ENCODE measurements at places on chromosomes 3 and 15.
A peak's percentile ranks its signal among the peaks of the same experiment; 100 is the strongest.

DNA sequence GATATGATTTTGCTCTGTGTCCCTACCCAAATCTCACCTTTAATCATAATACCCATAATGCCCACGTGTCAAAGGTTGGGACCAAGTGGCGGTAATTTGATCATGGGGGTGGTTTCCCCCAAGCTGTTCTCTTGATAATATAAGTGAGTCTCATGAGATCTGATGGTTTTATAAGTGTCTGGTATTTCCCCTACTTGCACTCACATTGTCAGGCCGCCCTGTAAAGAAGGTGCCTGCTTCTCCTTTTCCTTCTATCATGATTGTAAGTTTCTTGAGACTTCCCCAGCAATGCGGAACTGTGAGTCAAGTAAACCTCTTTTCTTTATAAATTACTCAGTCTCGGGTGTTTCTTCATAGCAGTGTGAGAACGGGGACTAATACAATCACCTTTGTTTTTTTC lies 279.8 kb downstream of the ARPP21 start:
- H3K36me3 ChIP-seq: no peaks in the 10 kb centered on the region
- H3K4me1 ChIP-seq: no peaks in the 10 kb centered on the region
- H3K27me3 ChIP-seq: no peaks in the 10 kb centered on the region
- no peak overlapping the region for H3K27ac ChIP-seq
- H3K4me3 ChIP-seq: no peak overlapping the region

DNA sequence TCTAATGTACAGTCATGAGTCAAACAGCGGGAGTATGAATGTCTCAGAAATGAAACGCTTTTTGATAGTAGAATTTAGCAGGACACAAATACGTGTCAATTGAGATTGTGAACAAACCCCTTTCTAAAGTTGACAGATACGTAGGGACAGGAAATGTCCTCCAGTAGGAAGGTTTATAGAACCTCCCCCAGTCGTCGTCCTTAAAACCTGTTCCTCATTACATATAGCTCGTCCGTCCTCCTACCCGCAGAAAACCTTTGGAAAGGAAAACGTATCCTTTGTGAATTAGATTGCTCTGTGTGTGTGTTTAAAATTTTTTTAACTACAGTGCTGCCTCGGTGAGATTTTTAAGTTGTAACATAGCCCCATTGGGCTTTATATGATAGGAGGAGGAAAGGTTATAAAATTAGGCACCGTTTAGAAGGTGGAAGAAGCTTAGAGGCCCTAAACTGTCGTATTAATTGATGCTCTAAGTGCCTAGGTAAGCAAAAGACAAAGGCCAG lies 4.1 kb downstream of the UBE2E1 start:
- no peak overlapping the region for H3K27ac ChIP-seq
- peaks cover 2% of the 10 kb centered on the region for H3K4me1 ChIP-seq
- no peak for DNase-seq
- no peaks in the 10 kb centered on the region for H3K36me3 ChIP-seq
- H3K4me3 ChIP-seq: peak overlapping the region; percentile 67

DNA sequence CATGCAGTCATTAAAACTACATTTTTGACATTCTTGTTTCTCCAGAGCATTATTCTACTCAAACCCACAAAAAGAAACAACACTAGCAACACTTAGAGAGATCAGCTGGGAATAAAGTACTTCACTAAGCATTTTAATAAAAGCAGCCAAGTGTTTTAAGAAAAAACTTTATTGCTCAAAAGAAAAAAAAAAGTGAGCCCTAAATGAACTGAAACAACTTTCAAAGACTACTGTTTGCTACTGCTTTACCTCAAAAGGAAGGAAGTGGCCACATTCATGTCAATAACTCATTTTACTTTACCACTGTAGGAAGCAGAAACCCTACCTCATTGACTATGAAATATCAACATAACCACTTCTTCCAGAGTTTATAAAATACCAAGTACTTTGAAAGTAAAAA lies 91.3 kb downstream of the UACA start:
- no peak for DNase-seq
- H3K4me1 ChIP-seq: no peaks in the 10 kb centered on the region
- H3K27ac ChIP-seq: no peak overlapping the region
- H3K36me3 ChIP-seq: no peaks in the 10 kb centered on the region
- H3K4me3 ChIP-seq: no peak overlapping the region

- H3K4me3 ChIP-seq: no peak overlapping the region
- no peaks in the 10 kb centered on the region for H3K4me1 ChIP-seq
- no peaks in the 10 kb centered on the region for H3K36me3 ChIP-seq
- H3K27me3 ChIP-seq: no peaks in the 10 kb centered on the region
- H3K27ac ChIP-seq: no peak overlapping the region
Measured at GRCh38 chr3:159654183-159655134, 334.2 kb upstream of the IL12A start.

GRCh38 chr3:16944356-16944755 lies 59.6 kb downstream of the PLCL2 start:
- H3K4me3 ChIP-seq: no peak overlapping the region
- H3K27me3 ChIP-seq: no peaks in the 10 kb centered on the region
- H3K36me3 ChIP-seq: no peaks in the 10 kb centered on the region
- no peak overlapping the region for H3K27ac ChIP-seq

- H3K27ac ChIP-seq: no peak overlapping the region
- H3K27me3 ChIP-seq: no peaks in the 10 kb centered on the region
- no peaks in the 10 kb centered on the region for H3K36me3 ChIP-seq
Measured at GRCh38 chr3:124985349-124985748, 50.8 kb upstream of the MUC13 start.

DNA sequence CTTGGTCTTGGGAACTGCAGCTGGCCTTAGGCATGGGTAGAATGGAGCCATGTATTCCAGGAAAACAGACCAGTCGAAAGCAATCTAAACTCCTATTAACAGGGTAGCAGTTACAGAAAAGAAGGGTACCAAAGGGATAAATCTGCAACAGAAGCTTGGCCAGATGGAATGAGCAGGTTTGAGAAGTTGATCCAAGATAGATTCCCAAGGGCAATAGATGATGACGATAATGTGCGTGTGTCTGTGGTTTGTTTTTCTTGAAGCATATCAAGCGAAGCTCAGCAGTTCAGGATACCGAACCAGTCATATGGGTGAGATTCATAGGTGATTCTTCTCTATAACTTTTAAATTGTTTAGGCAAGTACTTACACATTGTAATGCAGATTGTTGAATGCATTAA lies 203.8 kb upstream of the SEMA6D start:
- no peaks in the 10 kb centered on the region for H3K27me3 ChIP-seq
- no peak overlapping the region for H3K27ac ChIP-seq
- H3K4me1 ChIP-seq: no peaks in the 10 kb centered on the region
- DNase-seq: no peak
- H3K4me3 ChIP-seq: no peak overlapping the region

- no peaks in the 10 kb centered on the region for H3K36me3 ChIP-seq
- H3K27ac ChIP-seq: no peak overlapping the region
- DNase-seq: no peak
- no peaks in the 10 kb centered on the region for H3K27me3 ChIP-seq
Measured at GRCh38 chr3:107931326-107931725, 159.5 kb downstream of the CD47 start.

- H3K27me3 ChIP-seq: no peaks in the 10 kb centered on the region
- H3K27ac ChIP-seq: no peak overlapping the region
- no peak overlapping the region for H3K4me3 ChIP-seq
- no peak for DNase-seq
- peaks cover 9% of the 10 kb centered on the region for H3K4me1 ChIP-seq
- H3K36me3 ChIP-seq: no peaks in the 10 kb centered on the region
Measured at GRCh38 chr3:142858043-142858442, 30.8 kb downstream of the PCOLCE2 start.

GRCh38 chr15:90318591-90318990 lies 33.5 kb upstream of the ZNF774 start:
- no peak for DNase-seq
- no peak overlapping the region for H3K4me3 ChIP-seq
- H3K27me3 ChIP-seq: no peaks in the 10 kb centered on the region
- no peaks in the 10 kb centered on the region for H3K4me1 ChIP-seq
- H3K36me3 ChIP-seq: no peaks in the 10 kb centered on the region

DNA sequence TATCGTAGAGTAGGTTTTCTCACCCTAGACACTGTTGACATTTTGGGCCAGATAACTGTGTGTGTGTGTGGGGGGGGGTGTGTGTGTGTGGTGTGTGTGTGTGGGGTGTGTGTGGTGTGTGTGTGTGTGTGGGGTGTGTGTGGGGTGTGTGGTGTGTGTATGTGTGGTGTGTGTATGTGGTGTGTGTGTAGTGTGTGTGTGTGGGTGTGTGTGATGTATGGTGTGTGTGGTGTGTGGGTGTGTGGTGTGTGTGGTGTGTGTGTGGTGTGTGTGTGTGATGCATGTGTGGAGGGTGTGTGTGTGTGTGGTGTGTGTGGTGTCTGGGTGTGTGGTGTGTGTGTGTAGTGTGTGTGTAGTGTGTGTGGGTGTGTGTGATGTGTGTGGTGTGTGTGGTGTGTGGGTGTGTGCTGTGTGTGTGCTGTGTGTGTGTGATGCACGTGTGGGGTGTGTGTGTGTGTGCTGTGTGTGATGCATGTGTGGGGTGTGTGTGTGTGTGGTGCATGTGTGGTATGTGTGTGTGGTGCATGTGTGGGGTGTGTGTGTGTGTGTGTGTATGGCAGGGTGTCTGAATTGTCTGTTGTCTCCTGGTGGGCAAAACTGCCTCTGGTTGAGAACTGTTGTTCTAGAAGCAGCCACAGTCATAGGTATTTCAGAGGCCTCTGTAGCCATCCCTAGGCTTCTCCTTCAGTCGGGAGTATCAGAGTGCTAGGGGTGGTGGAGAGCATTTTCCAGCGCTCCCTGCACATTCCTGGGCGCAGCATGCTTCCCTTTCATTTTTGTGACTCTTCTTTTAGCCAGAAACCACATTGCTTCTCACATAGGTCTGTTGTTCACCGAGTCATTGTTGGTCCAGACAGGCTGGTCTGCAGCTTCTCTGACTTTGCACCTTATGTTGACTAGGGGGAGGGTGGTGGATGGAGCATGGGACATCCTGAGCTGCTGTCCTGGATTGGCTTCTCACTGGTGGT lies 84.4 kb downstream of the THSD4 start:
- H3K27ac ChIP-seq: no peak overlapping the region
- peaks cover 11% of the 10 kb centered on the region for H3K4me1 ChIP-seq
- DNase-seq: no peak
- H3K4me3 ChIP-seq: no peak overlapping the region
- 0 out of 2 replicates have a peak, but pooled peaks cover 2% of the 10 kb centered on the region for H3K36me3 ChIP-seq

DNA sequence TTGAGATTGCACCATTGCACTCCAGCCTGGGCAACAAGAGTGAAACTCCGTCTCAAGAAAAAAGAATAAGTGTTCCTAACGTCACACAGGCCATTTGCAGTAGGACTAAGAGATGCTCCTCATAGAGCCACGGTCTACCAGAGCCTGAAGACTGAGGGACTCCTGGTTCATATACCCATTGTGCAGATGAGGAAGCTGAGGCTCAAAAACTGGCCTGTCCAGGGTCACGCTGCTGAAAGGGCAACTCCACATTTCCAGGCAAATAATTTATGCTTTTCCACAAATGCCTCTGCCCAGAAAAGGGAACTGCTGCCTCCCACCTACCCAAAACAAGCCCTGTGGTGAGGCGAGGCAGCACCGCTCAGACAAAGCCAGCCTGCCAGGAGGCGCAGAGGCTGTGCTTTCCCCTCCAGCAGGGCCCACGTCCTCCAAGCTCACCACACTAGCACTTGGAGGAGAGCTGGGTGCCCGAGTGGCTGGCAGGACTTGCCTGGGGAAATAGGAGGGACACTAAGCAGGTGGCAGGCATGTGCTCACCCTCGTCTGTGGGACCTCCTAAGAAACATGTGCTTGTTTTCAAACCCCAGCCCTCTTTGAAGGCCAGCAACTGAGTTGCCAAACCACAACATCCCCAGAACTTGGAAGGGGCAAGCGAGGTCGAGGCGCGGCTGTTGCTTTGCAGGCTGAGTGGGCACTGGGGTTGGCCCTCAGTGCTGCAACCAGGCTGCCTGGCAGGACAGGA lies 195.6 kb downstream of the XXYLT1 start:
- H3K4me1 ChIP-seq: no peaks in the 10 kb centered on the region
- peaks cover 3% of the 10 kb centered on the region for H3K36me3 ChIP-seq
- H3K27ac ChIP-seq: no peak overlapping the region
- no peaks in the 10 kb centered on the region for H3K27me3 ChIP-seq
- no peak overlapping the region for H3K4me3 ChIP-seq
- no peak for DNase-seq

DNA sequence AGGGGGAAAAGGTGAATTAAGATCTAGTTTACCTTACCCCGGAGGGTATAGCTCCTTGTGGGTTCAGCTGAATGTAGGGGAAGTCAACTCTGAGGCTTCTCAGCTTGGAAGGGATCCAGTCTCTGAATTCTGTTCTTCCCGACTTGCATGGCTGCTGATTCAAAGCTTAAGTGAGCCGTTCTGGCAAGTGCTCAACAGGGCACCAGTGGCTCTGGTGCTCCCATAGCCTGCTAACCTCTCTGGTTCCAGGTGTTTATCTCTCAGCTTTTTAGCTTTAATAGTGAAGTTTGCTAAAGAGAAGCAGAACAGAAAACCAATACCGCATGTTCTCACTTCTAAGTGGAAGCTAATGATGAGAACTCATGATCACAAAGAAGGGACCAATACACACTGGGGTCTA lies 46.3 kb upstream of the RBP1 start:
- H3K4me1 ChIP-seq: no peaks in the 10 kb centered on the region
- H3K27me3 ChIP-seq: no peaks in the 10 kb centered on the region
- H3K36me3 ChIP-seq: no peaks in the 10 kb centered on the region
- H3K27ac ChIP-seq: no peak overlapping the region
- DNase-seq: no peak

GRCh38 chr15:101159096-101159935 lies 92.5 kb downstream of the CHSY1 start:
- H3K4me1 ChIP-seq: no peaks in the 10 kb centered on the region
- no peaks in the 10 kb centered on the region for H3K27me3 ChIP-seq
- no peaks in the 10 kb centered on the region for H3K36me3 ChIP-seq
- H3K27ac ChIP-seq: no peak overlapping the region

- no peaks in the 10 kb centered on the region for H3K36me3 ChIP-seq
- H3K27me3 ChIP-seq: no peaks in the 10 kb centered on the region
- H3K27ac ChIP-seq: no peak overlapping the region
Measured at GRCh38 chr3:85589145-85589544, 630.4 kb downstream of the CADM2 start.

DNA sequence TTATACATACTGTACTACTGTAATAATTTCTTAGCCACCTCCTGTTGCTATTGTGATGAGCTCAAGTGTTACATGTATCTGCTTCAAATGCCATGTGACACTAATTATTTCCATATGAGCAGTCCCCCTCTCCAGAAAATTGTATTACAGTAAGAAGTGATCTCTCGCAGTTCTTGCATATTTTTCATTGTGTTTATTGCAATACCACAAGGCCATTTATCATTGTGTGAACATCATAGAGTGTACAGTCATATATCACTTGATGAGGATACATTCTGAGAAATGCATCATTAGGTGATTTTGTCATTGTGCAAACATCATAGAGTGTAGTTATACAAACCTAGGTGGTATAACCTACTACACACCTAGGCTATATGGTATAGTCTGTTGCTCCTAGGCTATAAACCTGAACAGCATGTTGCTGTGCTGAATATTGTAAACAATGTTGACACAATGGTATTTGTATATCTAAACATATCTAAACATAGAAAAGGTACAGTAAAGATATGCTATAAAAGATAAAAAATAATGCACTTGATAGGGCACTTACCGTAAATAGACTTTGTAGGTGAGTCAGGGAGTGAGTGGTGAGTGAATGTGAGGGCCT lies 189.6 kb upstream of the MLF1 start:
- no peak for DNase-seq
- H3K27ac ChIP-seq: no peak overlapping the region
- no peaks in the 10 kb centered on the region for H3K27me3 ChIP-seq
- H3K36me3 ChIP-seq: no peaks in the 10 kb centered on the region
